ENCODE measurements at places on chromosomes 5 and 9.

DNA sequence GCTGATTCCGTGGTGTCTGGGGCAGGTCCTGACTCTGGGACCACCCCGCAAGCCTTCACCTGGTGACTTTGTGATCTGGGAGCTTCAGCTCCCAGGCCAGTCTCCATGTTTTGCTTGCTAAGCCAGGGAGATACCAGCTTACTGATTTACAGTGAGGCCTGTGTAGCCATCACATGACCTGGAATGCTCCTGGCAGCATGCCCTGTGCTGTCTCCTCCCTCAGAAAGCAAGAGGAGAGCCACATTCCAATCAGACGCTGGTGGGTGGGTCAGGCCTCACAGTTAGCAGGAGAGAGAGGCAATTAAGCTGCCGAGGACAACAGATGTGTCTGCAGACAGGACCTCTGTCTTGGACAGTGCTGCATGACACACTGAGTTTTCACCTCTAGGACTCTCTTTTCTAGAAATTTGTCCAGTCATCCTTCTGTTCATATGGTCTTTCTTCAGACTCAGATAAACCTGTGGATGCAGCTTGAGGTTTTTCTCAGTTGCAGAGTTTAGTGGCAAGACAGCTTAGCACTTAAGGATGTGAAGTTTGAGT lies 24.4 kb upstream of the GRPEL2 start:
- no peak for DNase-seq

- no peak for DNase-seq
Observed at GRCh38 chr5:37792975-37793631, 46.7 kb downstream of the GDNF start.

- DNase-seq, result no peak
Observed at GRCh38 chr5:151685749-151686673, 704 bp downstream of the SPARC start.

DNA sequence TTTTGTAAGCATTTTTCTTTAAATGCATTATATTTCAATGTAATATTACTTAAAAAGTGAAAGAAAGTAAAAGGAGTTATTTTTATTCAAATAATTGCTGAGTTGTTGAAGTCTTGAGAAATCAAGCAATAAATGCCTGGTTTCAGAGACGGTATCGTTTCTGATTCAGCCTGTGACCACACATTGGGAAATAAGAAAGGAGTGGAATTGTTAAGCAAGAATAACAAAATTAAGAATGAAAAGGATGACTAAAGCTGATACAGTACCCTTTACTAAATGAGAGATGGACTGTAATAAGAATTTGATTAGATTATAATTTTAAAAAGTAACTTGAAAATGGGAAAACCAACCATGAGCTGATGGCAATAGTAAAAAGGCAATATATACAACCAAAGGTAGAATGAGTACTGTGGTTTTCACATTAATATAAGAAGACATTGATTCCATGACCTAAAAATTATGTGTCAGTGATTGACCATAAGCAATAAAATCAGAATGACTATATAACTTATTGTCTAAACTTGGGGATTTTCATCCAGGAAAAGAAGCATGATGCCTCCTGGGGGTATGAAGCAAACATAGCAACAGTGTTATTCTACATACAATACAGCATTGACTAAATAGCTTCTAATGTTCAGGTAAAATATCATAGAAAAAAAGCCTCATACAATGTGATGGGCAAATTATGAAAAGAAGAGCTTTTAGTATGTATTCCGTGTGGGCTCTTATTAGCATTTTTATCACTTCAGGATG lies 101.9 kb upstream of the PRDM9 start:
- DNase-seq, result no peak

DNA sequence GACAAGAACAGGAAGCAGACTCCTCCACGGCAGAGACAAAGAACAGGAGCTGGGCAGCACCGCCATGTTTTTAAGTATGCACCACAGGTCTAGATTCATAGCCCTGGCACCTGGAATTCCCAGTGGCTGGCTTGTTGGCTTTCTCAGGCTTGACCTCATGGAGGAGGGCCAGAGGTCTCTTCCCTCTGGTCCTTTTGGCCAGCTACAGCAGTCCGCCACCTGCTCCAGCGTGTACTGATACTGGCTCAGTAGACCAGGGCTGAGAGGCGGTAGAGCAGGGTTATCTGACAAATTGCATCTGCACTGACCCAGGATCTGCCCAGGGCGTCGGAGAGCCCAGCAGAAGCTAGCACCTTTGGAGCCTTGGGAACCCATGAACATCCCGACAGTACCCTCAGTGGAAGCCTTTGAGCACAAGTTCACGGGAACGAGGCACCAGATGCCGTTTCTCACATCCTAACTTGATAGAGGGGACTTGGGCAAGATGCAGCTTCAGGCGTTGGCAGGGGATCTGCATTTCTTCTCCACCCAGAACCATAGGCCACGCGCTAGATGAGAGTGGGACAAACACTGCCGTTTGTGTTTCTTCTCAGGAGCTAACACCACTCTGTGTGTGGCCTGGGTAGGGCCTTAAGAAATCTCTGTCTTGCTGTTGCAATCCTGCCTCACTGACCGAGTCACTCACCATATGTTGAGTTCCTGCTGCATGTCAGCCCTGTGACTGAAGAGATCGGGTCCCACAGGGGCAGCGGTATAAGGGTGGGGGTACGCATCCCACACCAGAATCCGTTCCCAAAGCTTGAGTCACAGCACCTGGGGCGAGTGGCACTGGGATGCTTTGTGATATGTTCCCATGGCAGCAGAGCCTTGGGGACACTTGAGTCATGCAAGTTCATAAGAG lies 90.3 kb upstream of the OTULINL start:
- DNase-seq, result no peak

DNA sequence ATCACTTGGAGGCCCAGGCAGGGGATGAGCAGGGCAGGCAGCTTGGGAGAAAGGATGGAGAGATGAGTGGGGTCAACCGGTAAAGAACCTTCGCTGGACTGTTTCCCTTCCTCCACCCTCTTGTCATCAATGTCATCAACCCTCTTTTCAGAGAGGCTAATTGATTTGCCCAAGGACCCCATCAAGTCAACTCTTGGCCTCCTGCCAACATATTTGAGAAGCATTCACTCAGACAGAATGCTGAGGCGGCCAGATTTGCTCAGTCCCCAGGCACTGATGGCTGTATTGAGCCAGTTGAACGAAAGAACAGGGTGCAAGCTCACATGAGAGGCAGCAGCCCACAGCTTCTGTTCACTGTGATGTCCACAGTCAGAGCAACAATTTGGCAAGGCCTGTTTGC lies 193.5 kb downstream of the RFK start:
- DNase-seq, result no peak

DNA sequence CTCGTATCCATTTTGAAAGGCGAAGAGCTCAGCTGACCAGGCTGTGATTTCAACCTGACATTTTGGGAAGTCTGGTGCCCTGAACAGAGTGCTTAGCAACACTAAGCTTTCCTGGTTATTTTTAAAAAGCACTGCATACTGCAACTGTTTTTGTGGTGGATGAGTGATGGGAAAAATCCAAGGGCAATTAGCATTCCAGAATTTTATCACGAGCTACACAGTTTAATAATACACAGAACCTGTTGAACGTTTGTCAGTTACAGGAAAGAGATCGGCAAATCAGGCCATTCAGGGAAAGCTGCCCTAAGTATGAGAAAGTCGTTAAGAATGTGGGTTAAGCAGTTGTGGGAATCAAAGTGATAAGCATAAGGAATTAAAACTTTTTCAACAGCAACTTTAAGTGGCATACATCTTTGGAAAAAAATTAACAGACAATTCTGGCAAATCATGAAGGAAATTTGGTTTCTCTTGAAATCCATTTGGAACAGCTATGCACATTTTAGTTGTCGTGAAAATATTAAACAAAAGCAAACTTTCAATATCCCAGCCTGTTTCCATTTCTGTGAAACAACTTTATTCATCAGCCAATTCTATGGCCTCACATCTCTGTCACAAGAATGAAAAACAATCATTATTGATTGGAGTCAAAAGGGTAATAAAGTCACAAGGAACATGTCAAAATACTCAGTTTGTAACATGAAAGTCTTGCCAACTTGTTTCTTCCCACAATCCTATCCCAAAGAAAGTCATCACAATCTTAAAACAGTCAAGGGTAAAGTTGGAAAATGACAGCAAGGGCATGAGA lies 25.7 kb downstream of the PUM3 start:
- DNase-seq, result no peak

GRCh38 chr5:15897656-15898055 lies 281.9 kb downstream of the MARCHF11 start:
- DNase-seq, result no peak

DNA sequence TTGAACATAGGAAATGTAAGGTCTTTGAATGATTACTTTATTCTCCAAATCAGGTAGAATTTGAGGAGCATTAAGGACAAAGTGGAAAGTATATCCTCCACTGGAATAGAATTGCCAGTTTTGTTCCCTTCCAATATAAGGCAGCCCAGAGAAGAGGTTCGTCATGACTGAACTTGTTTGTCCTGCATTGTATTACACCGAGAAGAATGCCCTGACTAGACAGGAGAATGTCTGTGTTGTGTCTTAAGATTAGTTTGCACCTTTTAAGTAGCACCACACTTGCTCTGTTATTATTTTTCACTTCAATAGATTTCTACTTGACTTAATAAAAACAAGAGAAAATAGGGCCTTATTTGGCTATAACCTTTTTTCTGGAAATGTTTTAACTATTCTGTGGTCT lies 586.2 kb upstream of the PTGER4 start:
- no peak for DNase-seq

- DNase-seq, result no peak
Observed at GRCh38 chr9:7223981-7224380, 466.2 kb downstream of the KDM4C start.

GRCh38 chr9:85740787-85741094 lies 1.0 kb downstream of the AGTPBP1 start:
- no peak for DNase-seq

DNA sequence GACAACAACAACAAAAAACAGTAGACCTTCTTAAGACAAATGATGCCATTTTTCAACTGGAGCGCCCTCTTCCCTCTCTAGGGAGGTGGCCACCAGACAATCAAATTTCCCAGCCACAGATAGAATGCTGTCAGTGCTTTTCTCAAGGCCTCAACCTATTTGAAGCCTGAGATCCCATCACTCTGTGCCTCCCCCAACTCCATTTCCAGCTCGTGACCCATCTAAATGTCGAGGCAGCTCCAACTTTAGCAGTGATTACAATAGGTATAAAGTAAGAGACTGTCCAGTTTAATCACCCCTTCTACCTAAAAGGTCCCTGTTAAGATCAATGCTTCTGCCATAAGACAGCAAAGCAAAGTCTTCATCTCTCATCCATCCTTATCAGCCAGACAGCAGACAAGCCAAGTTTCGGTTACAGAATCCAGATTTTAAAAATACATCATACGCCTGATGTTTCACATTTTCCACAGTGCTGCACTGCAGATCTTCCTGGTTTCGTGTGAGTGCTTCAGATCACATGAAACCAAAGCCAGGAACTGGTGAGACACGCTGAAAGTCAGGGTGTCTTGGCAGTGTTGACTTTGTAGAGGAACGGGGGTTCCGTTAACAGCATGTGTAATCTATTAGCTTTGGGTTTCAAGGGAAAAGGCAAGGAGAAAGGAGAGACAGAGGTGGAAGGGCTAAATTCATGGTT lies 447.8 kb downstream of the ENC1 start:
- DNase-seq, result no peak

GRCh38 chr5:39200081-39200480 lies 19.3 kb downstream of the FYB1 start:
- no peak for DNase-seq

- DNase-seq, result no peak
Observed at GRCh38 chr9:97830884-97831829, 21.9 kb upstream of the FOXE1 start.

GRCh38 chr5:90518661-90519060 lies 10.7 kb downstream of the LYSMD3 start:
- DNase-seq, result no peak

DNA sequence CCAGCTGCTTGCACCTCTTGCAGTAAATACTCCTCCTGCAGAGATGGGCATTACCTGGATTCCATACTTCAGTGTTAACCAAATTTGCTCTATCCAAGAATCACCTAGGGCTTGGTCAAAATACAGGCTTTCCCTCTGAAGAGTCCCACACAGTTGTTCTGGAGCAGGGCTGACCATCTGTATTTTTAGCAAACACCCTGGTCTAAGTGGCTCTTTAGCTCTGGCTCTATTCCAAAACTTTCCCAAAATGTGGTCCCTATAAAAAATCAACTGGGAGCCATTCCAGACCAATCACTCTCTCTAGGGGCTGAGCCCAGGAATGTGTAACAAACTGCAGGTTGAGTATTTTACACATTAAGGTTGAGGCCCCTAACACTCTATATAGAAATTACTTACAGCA lies 153.7 kb downstream of the SPOCK1 start:
- no peak for DNase-seq

DNA sequence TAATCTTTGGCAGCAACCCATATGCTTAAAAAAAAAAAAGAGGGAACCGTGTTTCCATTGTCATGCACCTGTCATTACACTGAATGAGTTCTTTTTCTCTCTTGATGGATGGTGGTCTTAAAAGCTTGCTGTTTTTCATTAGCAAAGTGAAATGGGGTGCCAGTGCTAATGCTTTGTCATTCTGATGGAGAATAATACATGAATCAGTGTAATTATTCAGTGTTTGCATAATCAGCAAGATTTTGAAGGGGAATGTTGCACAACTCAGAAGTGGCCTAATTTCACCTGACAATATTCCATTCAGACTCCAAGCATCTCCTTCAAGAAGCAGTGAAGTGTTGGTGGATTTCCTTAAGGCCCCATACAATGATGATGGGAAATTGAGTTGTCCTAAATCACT lies 38.1 kb downstream of the MAP1B start:
- no peak for DNase-seq

GRCh38 chr5:132251220-132251725 lies 6.2 kb upstream of the PDLIM4 start:
- DNase-seq, result no peak

DNA sequence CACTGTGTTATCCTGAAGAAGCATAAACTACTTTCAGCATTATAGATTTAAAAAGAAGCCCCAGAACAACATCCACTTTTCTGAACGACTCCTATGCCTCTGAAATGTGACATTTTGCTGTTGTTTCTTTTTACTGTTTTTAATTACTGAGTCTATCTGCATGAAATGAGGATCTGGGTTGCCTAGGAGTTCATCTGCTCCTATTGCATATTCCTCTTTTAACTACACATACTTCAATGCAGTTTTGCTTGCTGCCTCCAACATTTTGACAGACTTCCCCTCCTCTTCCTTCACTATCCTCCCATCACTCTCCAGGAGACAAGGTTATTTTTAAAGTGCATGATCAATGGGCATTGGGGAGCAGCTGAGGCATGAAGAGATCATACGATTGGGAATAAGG lies 164.5 kb downstream of the TMC1 start:
- DNase-seq, result no peak

- DNase-seq, result no peak
Observed at GRCh38 chr5:87081016-87081415, 186.7 kb upstream of the RASA1 start.

GRCh38 chr5:71533615-71534014 lies 53.5 kb upstream of the MCCC2 start:
- no peak for DNase-seq

DNA sequence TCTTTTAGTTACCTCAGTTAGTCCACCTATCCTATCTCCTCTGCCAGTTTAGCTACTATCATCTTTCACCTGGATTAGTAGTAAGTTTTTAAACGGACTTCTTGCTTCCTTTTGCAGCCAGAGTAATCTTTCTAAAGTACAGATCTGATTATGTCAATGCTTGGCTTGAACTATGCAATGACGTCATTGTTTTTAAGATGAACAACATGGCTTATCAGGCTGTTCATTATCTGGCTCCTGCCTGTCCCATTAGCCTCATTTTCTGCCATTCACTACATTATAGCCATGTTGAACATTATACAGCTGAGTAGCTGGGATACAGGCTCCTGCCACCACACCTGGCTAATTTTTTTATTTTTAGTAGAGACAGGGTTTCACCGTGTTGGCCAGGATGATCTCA lies 98.7 kb downstream of the RANBP17 start:
- DNase-seq, result no peak
